ENCODE measurements at places on chromosomes 1 and 21. TPM values are rescaled to one million over a fixed set of nuclear protein-coding genes. Genes with fewer than 3 reads are reported as not detected.

The KCNA2 gene
- not detected for total RNA-seq

GRCh38 chr1:159300146-159300545 lies 2.0 kb upstream of the FCER1A start:
- no peak for DNase-seq

- no peak for DNase-seq
Measured at GRCh38 chr1:30721812-30722537, 1.4 kb downstream of the MATN1 start.

GRCh38 chr1:248404024-248404423 lies 1.2 kb downstream of the OR2T1 start:
- DNase-seq: no peak

GRCh38 chr1:186099336-186100104 lies 275.5 kb downstream of the TPR start:
- no peak for DNase-seq

DNA sequence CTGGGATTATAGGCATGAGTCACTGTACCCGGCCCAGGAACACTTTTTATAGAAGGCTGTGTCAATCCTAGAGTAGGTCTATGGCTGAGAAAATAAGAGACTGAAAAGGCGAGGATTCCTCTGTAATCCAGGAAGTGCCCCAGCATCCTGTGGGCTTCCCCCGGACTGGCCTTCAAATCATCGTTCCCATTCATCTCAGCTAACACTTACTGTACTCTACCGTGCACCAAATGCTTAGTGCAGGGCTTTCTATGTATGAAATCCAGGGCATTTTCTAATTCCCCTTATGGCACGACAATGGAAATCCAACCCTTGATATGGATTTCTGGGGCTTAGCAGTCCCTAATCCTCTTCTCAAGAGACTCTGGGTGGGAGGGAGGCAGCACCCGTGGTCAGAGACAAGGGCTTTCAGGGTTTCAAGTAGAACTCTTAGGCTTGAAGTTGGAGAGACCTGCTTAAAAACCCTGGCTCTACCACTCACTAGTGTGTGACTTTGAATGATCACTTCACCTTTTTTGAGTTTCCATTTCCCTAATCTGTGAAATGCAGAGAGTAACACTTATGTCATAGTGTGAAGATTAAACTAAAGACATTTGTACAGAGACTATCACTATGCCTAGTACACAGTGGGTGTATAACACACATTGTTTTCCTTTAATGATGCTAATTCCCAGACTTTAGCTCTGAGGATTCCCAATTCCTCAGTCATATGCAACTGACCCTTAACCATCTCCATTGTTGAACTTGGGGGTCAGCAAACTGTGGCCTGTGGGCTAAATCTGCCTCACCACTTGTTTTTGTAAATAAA lies 20.3 kb downstream of the MECR start:
- no peak for DNase-seq

DNA sequence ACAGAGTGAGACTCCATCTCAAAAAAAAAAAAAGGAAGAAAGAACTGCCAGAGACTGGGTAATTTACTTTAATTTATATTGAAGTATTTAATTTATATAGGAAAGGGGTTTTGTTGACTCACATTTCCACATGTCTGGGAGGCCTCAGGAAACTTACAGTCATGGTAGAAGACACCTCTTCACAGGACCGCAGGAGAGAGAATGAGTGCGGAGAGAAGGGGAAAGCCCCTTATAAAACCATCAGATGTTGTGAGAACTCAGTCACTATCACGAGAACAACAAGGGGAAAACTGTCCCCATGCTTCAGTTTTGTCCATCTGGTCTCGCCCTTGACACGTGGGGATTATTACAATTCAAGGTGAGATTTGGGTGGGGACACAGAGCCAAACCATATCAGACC lies 25.8 kb upstream of the PPP1R8 start:
- DNase-seq: no peak

DNA sequence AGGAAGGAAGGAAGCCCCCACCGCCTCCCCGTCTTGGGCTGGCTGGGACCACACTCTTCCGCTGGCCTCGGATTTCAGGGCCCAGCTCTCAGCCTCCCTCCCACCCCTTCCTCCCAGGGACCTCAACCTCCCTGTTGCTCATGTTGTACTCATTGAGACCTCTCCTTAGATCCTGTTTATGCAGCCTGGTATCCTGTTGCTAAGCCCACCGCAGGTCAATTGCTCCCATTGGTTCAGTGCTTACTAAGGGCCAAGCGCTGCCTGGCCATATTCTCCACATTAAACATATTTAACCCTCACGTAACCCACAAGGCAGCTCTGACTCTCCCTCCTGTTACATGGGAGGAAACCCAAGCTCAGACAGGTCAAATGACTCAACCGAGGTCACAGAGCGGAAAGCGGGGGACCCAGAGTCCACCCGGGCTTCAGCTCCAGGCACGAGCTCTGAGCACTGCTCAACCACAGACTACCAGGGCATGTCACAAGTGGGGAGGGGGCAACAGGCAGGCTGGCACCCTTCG lies 23.2 kb upstream of the H6PD start:
- no peak for DNase-seq

DNA sequence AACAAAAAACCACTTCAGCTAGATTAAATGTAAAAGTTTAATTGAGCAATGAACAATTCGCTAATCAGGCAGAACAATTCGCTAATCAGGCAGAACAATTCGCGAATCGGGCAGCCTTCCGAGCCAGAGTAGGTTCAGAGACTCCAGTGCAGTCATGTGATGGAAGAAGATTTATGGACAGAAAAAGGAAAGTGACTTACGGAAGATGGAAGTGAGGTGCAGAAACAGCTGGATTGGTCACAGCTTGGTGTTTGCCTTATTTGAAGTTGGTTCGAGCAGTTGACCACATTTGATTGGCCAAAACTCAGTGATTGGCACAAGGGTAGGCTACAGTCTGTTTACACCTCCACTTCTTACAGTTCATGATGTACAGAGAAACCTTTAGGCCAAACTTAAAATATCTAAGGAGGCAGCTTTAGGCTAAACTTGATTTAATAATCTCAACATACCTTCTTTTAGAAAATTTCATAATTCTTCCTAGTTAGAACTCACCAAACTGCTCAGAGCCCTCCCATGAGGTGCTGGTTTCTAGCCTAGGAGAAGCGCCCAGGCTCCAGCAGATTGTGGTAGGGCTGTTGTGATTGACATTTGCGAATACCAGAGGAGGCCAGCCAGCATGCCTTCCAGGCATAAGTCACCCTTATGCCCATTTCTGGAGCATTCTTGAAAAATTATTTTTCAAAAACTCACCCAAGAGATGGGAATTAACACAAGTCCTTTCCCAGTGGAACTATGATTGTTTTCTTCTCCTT lies 22.8 kb upstream of the KCNC4 start:
- peak; percentile 63 for DNase-seq

DNA sequence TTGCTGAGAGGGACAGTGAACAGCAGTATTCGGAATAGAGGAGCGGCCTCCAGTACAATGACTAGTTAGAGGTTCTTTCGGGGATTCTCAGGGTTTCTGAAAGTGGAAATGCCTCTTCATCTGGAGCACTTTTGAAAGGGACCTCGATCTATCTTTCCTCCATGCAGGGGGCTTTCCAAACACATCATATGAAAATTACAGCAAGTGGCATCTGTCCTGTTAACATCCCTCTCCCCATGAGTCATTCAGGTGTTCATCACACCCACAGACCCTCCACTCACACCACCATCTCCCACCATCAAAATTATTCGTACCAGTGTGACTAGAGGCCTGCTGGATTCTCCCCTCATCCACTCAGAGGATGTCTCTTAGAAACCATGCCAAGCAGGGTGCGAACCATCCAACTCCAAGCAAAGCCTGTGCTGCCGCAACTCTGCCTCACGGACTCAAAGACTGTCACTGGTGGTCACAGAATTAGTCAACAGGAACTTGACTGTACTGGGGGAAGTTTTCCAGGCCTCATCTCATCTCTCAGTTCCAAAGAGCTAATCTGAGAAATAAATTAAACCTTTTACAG lies 211.1 kb downstream of the MRPL39 start:
- DNase-seq: no peak

GRCh38 chr1:234528074-234528865 lies 49.3 kb upstream of the TARBP1 start:
- DNase-seq: no peak

The ZC3H11A gene
- total RNA-seq: 64.6 TPM

DNA sequence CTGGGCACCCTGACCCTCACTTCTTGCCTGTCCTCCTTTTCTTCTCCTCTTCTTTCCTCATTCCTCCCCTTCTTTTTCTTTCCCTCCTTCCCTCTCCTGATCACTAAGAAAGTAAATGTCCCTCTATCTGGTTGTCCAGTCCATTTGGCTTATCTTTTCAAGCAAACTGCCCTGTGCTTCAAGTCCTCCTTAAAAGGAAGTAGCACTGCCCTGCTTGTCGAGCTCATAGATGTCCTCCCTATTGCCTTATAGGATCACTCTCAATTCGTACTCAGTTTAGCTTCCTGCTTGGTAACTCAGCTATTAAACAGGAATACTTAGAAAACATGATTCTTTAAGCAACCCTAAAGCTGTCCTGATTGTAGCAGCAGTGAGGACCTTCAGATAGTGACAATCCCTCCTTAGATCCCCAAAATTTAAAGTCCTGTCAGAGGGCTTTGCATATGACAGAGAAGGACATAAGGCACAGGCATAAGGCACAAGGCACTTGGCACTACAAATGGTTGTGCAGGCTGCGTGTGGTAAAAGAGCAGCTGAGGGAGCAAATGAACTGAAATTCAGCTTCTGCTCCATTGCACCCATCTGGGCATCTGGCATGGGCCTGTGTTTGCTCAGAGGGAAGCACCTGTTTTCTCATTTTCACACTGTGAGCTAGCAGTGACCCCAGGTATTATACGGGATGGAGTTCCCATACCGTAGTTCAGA lies 26.1 kb upstream of the SLAMF6 start:
- DNase-seq: no peak

DNA sequence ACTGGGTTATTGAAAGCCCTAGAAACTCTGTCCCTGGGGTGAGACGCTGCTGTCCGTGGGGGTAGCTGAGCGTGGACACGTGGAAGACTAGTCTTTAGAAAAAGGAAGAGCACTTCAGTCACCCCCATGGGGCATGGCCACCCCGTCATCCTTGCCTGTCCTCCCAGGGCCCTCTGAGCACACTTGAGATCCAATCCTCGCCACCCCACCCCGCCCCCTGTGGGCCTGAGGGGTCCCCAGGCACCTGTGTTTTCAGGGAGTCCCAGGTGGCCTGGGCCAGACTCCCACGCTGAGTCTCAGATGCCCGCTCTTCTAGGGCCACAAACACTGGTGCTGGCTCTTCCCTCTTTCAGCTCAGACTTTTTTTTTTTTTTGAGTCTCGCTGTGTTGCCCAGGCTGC lies 2.5 kb downstream of the PRKCZ start:
- no peak for DNase-seq

The ACOT11 gene
- total RNA-seq: 4.1 TPM

DNA sequence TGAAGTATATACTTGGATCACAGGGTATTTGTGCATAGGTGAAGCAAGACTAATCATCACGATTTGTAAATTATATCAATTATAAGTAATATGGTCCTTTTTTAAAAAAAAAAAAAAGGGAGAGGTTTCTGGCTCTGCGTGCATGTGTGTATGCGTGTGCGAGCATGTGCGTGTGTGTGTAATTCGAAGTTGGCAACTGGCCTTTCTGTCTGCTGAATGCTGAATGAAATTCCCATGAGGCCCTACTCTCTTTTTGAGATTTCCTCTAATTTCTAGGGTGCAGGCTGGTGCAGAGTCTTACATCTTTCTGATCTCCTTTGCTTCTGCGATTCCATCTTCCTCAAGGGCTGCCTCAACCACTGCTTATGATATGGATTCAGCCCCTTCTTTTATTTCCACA lies 212.2 kb downstream of the URB2 start:
- DNase-seq: no peak

- peak; percentile 84 for DNase-seq
Measured at GRCh38 chr21:42220138-42220701, 1.3 kb downstream of the ABCG1 start.

The ARF1 gene
- total RNA-seq: 685 TPM

DNA sequence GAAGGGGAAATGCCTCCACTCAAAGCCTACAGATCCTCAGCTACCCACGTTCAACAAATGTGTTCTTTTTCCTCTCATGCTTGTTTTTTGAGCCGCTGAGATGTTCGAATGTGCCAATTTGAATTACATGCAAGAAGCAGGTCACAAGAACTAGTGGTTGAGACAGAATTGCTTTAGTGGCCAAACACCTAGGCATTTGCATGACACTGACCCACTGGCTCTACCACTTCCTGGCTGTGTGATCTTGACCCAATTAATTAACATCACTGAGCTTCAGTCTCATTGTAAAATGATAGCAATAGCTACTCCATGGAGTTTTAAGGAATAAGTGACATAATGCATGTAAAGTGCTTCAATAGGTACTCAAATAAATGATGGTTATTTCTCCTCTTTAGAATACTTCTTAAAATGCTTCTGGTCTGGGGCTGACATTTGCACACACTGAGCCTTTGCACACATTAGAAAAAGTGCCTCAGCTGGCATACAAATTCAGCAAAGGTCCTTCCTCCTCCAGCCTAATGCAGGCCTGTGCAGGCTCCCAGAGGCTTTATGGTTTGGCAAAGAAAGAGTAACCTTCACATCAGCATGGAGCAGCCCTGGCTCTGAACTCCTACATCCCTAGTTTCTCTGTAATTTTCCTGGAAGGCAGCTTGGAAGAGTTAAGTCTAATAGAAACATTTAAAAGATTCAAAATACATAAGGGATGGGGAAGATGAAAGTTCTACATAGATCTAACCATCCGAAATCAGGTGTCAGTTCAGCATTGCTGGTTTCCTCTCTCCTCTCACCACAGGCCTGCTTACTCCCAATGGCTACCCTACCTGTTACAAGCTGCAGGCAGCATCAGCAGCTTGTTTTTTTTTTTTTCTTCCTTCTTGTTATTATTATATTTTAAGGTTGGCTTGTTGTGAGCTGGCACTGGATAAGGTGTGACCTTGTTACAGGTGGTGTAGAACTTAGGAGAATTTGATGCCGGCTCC lies 107.4 kb downstream of the TBX19 start:
- no peak for DNase-seq

DNA sequence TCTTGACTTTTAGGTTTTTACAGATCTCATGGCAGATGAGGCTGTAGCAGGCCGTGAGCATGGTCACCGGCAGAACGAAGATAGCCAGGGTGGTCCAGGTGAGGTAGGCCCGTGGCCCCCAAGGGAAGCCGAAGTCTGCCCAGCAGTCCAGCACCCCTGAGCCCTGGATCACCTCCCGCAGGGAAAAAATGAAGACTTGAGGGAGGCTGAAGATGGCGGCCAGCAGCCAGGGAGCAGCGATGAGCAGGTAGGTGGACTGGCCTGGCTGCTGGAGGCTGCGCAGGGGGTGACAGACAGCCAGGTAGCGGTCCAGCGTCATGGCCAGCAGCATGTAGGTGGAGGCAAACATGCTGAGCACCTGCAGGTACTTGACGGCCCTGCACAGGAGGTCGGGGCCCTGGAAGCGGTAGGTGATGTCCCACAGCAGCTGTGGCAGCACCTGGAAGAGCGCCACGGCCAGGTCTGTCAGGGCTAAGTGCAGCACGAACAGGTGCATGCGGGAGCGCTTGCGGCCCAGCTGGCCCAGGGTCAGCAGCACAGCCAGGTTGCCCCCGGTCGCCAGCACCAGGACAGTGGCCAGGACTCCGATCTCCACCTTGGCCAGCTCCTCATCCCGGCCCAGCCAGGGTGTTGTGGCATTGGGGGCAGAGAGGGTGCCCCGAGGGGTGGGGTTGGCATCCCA lies 856 bp downstream of the AVPR1B start:
- no peak for DNase-seq
